ENCODE measurements at places on chromosomes 1 and 21.

GRCh38 chr1:59391212-59392179 is 94.6 kb downstream of the FGGY start:
- no peak for DNase-seq

DNA sequence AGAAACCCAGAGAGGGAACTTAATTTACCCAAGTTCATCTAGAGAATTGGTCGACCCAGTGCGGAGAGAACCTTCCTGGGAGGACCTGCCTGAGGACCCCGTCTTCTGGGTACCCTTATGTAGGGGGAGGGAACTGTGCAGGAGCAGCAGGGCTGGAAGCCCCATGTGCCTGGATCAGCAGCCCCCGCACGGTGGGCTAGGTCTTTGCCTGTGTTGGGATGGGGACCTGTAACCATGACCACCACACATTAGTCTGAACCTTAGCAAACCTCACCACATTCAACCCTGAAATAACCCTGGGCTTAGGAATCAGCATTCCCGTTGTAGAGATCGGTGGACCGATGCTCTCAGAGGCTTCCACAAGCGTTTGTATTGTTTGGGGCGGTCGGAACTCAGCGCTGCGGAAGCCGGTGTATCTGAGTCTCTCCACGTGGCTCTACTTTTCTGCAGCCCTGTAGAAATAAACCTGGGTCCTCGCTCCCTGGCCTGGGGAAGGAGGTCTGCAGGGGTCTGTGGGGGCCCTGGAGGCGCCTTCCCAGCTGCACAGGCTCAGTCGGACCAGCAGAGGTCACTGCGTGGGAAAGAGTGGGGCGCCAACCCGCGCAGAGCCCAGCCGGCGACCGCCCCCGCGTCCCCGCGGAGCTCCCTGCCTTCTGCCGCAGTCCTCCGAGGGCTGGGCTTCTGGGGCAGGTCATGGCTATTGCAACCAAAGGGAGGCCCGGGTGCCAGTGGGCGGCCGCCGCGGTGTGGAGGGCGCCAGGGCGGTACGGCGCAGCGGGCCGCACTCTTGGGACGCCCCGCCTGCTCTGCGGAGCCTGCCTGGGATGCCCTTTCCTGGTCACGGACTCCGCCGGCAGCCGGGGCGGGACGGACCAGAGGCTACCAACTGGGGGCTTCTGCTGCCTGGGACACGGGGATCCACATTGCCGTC is 36.2 kb upstream of the KCNA10 start:
- DNase-seq = peak; percentile 36

DNA sequence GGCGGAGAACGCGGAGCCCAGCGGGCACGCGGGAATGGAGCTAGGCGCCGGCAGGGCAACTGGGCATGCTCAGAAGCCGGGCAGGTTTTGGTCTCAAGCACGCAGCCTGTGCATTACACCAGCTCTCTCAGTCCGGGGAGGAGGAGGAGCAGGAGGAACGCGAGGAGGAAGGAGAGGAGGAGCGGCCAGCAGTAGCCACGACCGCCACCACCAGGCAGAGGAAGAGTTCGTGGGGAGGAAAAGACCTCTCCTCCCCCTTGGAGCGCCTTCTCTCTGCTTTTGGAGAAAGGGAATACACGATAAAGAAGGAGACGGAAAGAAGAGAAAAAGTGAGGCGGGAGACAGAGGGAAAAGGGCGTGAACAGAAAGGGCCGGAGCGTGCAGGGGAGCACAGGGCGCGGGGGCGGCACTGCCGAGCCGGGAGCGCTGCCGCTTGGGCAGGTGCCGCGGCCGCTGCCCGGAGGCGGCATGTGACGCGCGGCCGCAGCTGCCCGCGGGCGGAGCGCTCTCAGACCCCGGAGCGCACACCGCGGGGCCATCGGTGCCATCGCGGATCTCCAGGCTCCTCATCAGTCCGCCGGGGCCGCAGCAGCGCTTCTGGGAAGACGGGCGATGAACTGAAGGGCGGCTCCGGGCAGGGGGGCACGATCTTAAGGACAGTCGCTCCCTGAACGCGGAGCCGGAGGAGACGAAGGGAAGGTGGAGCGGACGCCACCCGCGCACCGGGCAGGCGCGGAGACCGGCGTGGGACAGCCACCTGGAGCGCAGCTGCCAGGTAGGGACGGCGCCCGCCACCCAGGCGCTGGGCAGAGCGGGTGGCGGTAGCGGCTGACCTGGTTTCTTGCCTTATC is at the start of gene CHRM3:
CHRM3 (plus strand) TSS at position 116 of the 851 bp plus-strand sequence. CDS start 520,884 bp downstream, outside the sequence.
- DNase-seq = no peak

GRCh38 chr1:163250382-163250974 is 47.8 kb upstream of the RGS5 start:
- DNase-seq = no peak

DNA sequence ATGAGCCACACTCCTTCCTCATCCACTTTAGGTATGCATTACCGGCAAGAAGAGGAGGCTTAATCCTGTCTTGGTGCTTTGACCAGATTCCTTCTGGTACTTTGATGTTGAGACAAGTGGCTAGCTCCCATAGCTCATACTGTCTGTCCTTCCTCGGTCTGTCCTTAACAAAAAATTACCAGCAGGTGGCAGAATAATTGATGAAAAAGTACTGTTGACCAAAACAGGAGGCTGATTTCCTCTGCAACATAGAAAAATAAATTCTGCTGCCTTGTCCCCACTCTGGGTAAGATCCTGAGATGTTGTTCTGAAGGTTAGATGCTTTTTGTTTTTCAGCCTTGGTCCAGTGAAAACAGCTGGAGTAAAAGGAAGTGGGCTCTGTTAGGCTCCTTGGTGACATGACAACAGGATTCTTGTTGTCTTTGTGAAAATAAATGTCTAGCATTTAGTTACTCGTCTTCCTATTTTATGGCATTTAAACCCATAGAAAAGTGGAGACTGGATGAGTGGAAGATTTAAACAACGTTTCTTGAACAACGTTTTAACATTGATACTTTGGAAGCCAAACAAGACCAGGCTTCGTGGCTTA is 11.2 kb upstream of the HJV start:
- no peak for DNase-seq

DNA sequence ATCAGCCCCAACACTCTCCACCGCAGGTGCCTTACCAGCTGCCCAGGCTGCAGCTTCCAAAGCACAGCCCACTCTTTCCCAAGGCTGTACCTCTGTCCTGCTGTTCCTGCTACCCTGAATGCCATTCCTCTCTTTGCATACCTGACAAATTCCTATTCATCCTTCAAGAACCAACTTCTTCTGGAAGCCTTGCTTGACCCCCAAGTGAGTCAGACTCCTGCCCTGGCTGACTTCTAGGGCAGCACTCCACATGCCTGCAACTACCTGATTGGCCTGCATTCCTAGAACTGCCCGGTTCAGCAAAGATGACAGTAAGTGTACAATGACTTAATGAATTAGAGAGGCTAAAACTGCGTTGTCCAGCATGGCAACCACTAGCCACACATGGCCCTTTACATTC is 20.8 kb upstream of the PDZK1IP1 start:
- no peak for DNase-seq

GRCh38 chr1:154006136-154006535 is 15.6 kb downstream of the RPS27 start:
- no peak for DNase-seq

DNA sequence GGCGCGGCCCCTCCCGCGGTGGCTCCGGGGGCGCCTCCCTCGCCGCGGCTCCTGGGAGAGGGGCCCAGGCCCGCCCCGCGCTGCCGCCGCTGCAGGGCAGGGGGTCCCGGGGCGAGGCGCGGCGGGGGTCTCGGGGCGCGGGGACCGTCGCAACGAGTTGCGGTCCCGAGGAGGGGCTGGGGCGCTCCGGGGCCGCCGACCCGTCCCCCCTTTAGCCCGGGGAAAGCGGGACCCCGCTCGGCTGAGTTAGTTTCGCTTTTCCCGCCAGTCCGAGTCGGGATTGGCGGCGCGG is 493 bp downstream of the SPSB1 start:
- DNase-seq = no peak

DNA sequence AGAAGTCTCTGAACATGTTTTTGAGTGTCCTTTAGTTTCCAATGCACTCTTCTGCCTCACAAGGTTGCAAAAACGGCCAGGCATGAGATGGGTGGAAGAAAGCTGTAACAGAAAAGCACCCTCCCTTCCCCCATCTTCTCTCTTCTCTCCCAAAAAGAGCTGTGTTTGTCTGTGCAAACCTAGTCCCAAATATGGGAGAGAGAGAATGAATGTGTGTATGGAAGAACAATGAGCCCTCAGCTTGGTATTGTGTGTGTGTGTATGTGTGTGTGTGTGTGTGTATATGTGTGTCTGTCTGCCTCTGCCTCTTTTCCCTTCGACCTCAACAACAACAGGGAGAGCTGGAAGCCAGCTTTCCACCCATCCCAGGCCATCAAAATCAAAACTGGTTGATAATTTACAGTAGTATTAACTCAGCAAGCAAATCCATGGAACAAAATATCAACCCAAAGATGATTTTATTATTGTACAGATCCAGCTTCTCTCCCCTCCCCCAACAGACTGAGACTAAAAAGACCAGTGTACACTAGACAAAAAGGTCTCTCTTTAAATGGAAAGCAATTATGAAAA is 1.8 kb downstream of the RERE start:
- DNase-seq = no peak

GRCh38 chr1:151593730-151594129 is 18.1 kb upstream of the SNX27 start:
- DNase-seq = no peak

GRCh38 chr1:215718575-215719287 is 151.6 kb downstream of the KCTD3 start:
- no peak for DNase-seq

GRCh38 chr1:6800745-6801144 is 15.5 kb downstream of the CAMTA1 start:
- DNase-seq = no peak
